Suppressor macrophage (primary cell): ENCODE measurements at places on chromosomes 12 and 14.

DNA sequence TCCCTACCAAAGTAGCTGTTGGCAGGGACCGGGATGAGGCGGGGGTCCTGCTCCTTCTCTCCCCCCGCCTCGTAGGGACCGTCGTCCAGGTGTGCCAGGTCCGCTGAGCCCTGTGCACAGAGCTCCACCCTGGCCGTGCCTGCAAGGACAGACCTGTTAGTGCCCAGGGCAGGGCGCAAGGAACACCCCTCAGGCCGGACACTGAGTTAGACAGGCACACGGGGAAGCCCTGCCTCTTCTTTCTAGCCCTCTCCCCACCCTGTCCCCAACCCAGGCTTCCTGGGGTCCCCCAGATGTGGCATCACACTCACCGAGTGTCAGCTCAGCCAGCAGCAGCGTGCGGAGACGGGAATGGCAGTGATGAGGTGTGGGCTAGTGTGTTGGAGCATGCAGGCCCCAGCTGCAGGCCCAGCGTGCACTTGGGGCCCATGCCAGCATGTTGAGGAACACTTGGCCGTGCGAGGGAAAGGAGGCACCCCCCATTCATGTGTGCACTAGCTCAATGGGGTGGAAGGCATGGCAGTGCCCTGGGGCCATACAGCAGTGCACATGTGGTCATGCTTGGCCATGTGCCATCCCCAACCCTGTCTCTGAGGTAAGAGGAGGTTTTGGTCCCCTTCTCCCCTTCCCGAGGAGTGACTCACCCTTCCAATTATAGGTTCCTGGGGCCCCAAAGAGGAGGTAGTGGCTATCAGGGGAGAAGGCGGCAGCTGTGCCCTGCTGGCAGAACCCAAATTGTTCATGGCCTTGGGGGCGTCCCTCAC, 7.3 kb downstream of the ITGA7 start:
- no peak for DNase-seq

- DNase-seq, result no peak
These were observed 175.3 kb downstream of the ETV6 start for GRCh38 chr12:11824736-11825135.

GRCh38 chr14:50363714-50364111, 33.0 kb downstream of the CDKL1 start:
- DNase-seq, result peak; percentile 79

DNA sequence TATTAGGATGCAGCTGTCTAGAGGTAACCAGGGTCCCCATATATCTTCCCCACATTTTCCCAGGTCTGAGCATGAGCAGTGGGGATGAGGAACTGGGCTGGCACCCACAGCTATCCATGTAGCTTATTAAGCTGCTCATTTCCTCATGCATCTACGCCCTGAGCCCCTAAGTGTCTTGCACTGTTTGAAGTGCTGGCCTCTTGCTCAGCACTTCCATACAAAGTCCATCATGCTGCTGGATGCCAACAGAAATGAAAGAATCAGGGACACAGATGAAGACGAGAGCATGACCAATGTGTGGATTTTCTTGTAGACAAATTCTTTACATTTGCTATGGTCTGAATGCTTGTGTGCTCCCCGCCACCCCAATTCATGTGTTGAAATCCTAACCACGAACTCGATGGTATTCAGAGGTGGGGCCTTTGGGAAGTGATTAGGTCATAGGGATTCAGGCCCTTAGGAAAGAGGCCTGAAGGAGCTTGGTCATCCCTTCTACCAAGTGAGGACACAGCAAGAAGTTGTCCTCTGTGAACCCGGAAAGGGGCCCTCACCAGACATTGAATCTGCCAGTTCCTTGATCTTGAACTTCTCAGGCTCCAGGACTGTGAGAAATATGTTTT, 54.5 kb downstream of the C12orf75 start:
- DNase-seq, result peak; percentile 34

GRCh38 chr14:75277008-75277814, 1.4 kb upstream of the FOS start:
- peak; percentile 92 for DNase-seq

DNA sequence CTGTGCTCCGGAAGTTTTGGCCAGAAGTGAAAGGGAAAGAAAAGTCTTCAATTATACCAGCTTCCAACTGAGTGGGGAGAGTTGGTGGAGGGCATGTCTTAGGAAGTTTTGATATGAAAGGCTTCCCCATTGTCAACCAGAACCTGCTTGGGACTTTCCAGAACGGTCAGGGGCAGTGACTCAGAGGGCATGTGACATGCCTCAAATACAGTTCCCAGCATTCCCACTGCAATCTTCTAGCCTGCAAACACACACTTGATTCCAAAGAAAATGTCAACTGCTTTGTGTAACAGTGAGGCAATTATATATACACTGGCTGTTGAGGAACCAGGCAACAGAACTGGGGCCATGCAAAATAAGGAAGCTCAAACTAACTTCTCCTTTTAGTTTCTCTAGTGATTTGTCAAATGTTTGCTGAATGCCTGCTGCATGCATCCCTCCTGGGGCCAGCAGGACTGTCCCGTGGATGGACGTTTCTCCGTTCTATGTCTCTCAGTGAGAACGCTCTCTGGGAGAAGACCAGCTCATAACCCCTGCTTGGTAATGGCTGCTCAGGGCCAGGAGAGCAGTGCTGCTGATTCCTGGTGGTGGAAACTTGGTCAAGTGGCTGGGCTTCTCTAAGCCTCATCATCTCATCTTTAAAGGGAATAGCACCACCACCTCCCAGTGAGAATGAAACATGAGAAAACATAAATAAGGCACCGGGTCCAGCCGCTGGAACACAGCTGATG, 18.3 kb downstream of the SLC25A47 start:
- DNase-seq, result peak; percentile 99

DNA sequence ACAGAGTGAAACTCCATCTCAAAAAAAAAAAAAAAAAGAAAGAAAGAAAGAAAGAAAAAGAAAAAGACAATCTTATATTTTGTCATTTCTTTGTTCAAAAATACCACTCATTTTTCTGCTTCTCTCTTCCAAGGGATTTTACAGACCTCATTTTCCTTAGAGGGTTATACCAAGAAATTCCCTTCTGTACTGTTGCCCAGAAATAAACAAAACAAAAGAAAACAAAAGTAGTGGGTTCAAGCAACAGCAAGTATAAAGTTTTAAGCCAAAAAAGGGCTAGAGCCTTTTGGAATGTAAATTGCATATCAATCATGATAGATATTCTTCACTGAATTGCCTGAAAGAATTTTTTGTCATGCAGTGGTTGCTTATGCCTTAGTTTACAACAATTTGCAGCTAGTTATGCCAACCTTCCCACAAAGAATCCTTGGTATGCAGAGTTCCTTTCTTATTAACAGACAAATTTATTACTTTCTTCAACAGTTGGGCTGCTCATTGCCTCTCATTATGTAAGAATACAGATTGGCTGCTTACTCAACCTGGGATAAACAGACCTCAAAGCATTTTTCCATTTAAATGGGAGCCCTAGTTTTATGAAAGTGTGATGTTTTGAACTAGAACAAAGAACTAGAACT, 129.1 kb upstream of the PPFIA2 start:
- no peak for DNase-seq

DNA sequence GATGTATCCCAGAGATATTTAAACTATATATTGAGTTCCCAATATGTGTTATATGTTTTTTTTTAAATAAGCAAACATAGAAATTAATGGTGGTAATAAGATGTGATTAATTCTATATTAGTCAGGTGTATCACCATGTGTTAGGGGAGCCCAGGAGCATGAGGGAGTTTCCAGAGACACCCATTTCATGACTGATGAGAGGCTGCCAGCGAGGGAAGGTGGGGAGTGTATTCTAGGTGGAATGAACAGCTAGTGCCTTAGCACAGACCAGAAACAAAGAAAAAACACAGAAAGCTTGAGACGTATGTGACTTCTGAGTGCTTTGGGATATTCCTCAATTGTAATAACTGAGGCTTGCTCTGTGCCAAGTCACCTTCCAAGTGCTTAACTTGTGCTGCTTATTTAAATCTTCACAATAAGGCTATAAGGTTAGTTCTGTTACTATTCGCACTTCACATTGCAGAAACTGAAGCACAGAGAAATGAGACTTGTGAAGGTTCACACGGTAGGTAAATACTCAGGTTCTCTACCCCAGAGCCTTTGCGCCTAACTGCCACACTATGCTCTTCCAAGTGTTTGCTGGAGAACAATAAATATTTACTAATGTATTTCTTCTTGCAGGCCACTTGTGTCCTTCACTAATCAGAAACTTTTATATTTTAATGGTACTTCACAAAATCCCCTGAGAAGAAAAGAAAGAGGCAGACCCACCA, 17.9 kb upstream of the MGP start:
- DNase-seq, result no peak

- peak; percentile 31 for DNase-seq
These were observed 6.4 kb upstream of the CISTR start for GRCh38 chr12:53758081-53758729.

DNA sequence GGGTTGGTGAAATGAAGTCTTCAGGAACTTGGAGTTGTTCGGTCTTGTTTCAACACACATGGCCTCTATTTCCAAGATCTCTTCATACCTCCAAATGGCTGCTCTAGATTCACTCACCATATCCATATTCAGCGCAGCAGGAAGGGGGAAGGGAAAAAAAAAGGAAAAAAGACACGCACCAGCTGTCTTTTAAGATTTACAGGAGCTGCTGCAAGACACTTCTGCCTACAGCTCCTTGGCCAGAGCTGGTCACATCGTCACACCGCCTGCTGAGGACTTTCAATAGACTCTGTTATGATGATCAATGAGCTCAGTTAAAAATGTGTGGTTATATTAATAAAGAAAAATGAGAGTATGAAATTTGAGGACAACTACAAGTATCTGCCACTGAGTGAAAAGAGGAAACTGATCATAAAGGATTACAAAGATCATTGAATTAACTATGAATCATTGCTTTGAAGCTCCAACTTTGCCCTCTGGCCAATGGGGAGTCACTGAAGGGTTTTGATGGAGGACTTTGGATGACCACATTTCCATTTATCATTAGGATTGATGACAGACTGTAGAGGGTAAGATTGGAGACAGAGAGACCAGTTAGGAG, 182.1 kb upstream of the HMGA2 start:
- DNase-seq, result no peak

DNA sequence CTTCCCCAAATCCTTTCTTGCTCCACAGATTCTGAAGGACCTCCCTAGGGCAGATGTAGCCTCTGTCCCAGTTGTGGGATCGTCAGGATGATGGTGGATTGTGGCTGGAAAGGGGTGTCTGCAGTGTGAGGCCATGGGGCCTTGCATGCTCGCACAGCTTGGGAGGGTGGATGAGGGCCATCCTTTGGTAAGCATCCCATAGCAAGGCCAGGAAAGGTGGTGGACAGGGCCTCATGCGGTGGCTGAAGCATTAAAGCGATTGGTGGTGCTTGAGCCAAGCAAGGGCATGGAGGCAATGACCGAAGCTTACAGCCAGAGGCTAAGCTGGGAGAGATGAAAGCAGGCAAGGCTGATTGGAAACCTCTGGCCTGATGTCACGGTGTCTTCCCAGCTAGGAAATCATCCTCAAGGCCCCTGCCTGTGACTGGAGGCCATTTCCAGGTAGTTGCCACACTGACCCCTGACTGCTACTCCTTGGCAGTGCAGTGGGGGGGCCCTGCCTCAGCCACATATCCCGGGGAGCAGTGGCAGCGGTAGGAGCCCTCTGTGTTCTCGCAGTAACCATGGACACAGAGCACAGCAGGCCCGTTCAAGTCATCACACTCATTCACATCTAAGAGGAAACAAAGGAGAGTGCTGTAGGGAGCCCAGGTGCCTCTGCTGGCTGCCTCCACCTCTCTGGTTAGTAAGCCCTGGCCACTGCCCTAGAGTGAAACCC, 7.0 kb downstream of the ISCA2 start:
- no peak for DNase-seq

DNA sequence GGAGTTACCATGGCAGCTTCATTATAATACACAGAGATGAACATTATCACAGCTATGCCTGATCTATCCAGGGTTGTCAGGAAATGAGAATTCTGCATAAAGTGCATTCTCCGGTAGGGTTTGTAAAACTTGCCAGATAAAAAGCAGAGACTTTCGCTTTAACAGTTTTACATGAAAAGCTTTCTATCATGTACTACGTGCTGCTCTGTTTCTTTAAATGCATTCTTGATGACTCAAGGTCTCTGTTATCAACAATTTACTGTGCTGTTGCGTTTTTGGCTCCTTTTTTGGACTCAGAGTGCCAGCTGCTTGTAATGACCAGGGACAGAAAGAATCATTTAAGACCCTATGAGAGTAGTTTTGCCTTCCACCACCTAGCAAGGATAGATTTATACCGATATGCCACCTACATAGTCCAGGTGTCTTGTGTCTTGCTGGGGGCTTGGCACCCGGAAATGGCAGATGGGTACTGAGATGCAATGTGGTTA, 371.2 kb downstream of the BTG1 start:
- DNase-seq, result no peak

GRCh38 chr12:88553941-88554658, 26.2 kb downstream of the KITLG start:
- no peak for DNase-seq

GRCh38 chr14:56463271-56463890, 116.2 kb upstream of the TMEM260 start:
- no peak for DNase-seq

DNA sequence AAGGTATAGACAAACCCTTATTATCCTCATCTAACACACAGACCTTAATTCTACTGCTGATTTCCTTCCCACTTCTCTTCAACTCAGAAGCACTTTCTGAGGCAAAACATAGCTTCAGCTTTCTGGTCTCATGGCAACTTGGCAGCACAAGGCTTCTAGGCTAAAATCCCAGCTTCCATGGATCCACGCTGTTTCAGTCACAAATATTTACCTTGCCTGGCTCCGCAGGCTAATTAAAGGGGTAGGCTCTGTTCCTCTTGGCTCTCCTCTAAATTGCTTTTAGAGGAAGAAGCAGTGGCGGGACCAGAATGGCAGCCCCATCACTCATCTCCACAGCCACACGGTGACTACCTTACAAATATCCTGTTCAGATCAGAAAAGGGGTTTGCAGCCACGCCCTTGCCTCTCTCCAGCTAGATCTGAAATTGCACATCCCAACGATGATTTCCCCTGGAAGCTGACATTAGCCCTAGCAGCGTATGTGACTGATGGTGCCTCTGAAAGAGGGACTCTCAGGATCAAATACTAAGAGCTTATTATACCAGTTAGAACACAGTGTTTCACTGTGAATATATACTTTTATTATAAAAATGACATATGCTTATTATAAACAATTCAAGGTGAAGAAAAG, 221.5 kb upstream of the NUDT4 start:
- no peak for DNase-seq

DNA sequence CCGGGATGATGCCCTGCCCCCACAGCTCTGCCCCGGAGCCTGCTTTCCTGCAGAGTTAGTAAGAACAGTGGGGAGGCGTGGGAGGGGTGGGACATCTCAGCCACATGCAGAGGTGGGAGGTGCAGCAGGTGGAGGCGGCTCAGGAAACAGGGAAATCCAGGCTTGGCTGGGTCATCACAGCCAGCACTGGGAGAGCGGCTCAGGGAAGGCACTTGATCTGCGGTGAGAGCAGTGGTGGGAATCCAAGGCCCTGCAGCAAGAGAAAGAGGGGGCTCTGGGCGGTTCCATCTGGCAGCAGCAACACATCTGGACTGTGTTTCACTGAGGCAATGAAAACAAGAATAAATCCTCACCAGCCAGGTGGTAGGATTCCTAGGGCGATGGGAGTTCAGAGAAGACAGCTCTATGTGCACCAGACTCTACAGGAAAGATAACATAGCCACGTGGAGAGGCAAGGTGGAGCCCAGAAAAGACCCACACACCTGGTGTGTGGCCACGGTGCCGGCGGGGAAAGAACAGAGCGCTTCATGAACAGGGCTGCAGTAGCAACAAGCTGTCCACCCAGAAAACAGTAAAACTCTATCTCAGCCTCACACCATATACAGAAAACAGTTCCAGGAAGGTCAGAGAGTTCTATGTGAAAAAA, 57.6 kb downstream of the CCDC85C start:
- no peak for DNase-seq
